ENCODE measurements at places on chromosomes 4 and X.

- no peak for DNase-seq
Measured at GRCh38 chr4:37431417-37431743, 186.8 kb downstream of the NWD2 start.

DNA sequence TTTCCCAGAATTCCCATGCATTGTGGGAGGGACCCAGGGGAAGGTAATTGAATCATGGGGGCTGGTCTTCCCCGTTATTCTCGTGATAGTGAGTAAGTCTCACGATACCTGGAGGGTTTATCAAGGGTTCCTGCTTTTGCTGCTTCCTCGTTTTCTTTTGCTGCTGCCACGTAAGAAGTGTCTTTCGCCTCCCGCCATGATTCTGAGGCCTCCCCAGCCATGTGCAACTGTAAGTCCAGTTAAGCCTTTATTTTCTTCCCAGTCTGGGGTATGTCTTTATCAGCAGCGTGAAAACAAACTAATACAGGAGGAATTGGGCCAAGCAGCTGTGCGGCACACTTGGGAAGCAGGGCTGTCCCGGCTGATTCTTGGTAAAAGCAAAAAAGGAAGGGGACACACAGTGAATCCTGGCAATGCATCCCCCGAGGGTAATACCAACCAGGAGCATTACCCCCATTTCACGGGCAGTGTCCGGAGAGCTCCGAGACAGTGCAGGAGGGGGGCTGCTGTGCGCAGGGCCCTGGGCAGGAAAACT, 185.7 kb downstream of the AFAP1 start:
- no peak for DNase-seq

DNA sequence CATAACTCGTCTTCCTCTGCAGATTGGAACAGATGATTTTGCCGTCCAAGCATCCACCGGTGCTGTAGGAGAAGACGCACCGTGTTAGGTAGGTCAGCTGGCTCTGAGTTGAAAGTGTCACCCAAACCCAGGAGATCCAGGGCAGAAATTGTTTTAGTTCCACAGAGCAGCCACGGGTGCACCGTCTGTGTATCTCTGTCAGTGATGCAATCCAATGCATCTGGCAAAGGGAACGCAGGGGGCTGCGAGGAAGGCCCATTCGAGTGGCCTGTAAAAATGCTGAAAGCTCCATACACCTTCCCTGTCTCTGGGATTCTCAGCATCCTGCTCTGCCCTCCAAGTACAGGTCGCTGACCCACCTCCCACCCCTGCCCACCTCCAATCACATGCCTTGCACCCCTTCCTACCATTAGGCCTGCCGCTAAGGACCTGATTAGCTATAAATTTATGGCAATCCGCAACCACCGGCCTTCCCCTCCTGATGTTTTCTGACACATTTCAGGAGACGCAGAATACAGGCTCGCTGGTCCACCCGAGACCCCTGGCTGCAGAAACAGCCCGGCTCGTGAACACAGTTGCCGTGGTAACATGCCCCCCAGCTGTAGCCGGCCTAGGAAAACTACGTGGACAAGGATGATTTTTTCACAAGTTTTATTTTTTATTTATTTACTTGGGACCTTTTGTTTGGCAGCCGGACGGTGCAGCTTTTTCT, 39.7 kb upstream of the SHOX start:
- no peak for DNase-seq

- DNase-seq, result no peak
Measured at GRCh38 chr4:78417603-78418002, 134.0 kb upstream of the ANXA3 start.

DNA sequence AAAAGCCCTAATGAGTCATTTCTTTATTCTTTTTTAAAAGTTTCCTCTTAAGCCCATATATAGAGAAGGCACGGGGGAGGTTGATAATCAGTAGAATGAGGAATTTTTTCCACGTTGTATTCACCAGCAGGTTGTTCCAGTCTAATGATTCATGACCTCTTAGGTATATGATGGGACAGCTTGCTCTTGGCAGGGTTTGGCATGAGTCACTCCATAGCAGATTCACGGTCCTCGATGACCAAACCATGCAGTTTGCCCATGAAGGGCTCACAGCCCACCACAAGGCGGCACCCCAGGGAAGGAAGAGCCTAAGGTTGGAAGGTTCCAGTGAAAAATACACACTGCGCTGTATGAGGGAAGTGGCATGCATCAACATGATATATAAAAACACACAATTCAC, 623.8 kb upstream of the DIPK2B start:
- DNase-seq, result peak; percentile 53

DNA sequence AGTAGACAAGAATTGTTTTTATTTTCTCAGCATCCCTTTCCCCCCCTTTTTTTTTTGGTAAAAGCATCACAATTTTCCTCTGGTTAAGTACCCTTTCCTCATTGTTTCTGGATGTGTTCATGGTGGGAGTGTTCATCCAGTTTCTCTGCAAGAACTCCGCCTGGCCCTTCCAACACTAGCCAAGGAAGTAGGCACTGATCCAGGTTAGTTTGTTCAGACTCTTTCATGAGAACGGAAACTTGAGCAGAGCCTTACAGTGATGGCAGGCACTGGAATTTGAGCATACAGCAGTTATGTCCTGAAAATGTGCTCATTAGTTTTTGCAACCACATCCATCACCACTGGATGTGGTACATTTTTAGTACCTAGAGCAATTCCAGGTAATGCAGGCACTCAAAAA, 336.1 kb upstream of the BOD1L1 start:
- no peak for DNase-seq

GRCh38 chr4:101290654-101291053, 56.7 kb downstream of the PPP3CA start:
- no peak for DNase-seq

GRCh38 chrX:69226459-69227158, 61.4 kb upstream of the PJA1 start:
- no peak for DNase-seq

- peak; percentile 24 for DNase-seq
Measured at GRCh38 chr4:117700111-117700892, 334.0 kb upstream of the NDST3 start.

DNA sequence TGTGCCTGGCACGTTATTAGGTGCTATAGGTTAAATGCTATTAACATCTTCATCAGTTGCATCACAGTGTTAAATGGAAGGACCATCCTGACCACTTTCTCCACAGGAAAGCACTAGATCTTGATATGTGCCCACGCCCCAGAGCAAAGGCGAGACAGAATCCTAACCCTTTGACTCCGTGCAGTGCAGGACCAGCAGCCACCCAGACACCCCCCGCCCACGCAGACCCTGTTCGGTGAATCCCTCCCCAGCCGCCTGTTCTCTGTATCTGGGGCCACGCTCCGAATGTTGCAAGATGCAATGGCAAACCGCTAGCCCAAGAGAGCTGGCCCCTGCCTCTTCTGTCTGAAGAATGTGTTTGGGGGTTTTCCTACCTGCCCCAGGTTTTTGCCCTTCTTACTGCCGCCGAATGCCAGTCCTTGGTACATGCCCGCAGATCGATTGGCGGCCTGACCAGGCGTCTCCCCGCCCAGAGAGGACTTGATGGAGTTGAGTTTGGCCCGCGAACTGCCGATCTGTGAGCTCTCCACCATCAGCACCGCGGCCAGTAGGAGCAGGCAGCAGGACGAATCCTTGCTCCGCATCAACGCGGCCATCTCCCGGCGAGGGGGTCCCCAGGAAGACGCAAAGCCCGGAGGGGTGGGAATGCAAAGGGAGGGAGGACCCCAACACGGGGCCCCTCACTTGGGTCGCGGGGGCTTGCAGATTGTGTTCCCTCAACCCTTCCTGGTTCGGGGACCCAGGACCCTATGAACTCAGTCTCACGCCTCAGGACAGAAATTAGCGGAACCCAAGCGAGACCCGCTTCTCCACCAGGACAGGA, 906 bp downstream of the DKK2 start:
- peak; percentile 26 for DNase-seq

GRCh38 chr4:65665771-65666523, 4.3 kb downstream of the EPHA5 start:
- DNase-seq, result no peak

GRCh38 chrX:16517039-16517605, 132.8 kb upstream of the S100G start:
- DNase-seq, result no peak

- DNase-seq, result no peak
Measured at GRCh38 chr4:84852081-84852480, 114.4 kb downstream of the WDFY3 start.

DNA sequence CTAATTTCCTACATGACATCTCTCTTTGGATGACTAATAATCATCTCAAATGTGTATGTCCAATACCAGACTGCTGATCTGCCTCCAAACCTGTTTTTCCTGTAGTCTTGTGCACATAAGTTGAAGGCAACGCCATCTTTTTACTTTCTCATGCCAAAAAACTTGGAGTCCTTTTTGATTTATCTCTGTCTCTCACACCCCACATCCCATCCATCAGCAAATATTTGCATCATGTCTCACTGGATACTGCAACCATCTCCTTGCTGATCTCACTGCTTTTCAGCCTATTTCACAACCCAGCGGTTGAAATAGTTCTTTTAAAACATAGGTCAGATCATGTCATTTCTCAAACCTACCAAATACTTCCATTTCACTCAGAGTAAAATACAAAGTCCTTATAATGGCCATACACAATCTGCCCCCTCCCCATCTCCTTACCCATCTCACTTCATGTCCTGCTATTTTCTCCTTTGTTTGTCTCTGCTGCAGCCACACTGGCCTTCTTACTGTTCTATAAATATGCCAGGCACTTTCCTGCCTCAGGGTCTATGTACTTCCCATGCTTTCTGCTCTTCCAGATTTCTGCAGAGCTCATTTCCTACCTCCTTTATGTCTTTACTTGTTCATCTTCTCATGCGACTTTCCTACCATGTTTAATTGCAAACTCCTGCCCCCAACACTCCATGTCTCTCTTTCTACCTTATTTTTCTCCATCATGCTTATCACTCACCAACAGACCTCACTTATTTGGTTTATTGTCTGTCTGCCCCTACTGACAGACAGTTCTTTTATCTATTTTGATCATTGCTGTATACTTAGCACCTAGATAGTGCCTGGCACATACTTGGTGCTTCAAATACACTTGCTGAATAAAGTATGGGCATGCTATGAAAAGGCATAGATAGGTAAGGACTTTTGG, 98.8 kb downstream of the ANXA3 start:
- no peak for DNase-seq

DNA sequence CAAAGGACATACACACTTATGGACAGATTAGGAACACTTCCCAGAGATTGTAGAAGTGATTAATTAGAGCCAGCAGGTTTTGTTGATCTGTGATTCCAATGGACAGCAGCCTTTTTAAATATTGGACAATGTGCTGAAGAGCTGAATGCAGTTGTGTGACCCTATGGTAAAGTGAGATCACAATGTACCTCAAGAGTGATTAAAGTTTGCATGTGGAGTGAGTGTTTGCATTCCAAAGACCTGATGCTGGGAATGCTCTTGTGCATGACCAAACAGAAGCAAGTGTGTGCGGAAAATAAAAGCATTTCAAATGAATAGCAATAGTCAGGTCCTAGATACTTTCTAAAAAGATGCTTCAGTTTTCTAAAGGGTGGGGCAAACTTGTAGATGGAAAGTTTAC, 154.1 kb downstream of the BANK1 start:
- DNase-seq, result no peak

GRCh38 chrX:150872773-150873336, 25.6 kb downstream of the CD99L2 start:
- no peak for DNase-seq

- no peak for DNase-seq
Measured at GRCh38 chr4:1968686-1969295, 40.0 kb downstream of the NELFA start.

DNA sequence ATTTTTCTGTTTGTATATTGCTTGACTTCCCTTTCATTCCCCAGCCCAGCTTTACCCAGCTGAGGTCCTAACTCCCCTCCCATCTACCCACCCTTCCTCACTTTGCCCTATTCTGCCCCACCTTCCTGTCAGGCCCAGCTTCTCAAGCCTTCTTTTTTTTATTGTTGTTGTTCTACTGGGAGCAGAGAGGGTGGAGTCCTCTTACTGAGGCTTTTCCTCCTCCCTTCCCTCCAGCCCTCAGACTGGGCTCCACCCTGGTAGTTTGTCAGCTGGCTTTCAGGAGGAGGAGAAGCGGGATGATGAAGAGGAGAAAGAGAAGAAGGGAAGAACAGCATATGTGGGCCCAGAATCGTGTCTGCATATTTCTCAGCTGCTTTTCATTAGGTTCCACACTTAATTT, 3.2 kb upstream of the KLF8 start:
- DNase-seq, result no peak

DNA sequence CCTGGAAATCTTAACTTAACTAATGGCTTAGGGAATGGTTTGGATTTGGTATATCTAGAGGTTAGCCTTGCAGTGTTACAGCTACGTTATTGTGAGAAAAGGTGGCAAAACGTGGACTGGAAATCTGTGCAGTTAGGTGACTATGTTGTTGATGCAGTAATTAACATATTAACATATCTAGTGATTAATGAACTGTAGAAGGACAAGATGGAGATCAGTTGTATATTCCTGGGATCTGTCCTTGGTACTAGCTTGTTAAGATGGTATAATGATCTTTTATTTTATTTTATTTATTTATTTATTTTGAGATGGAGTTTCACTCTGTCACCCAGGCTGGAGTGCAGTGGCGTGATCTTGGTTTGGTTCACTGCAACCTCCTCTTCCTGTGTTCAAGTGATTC, 36.9 kb downstream of the GPAT3 start:
- DNase-seq, result no peak

GRCh38 chr4:83356899-83357661, 22.4 kb upstream of the HPSE start:
- no peak for DNase-seq

DNA sequence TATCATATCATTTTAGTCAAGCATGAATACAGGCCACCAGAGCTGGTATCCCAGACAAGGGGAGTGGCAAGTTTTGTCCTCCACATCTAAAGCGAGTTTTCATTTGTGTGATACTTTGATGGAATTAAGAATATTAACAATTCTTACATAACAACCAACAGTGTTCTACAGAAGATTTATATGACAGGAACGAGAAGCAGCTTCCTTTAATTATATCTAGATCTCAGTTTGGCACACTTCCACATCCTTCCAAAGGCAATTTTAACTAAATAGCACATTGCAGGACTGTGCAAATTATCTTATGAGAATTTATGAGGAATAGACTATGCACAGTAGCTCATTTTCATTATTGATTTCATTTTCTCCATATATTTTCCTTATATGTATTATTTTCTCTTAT, 121.2 kb upstream of the GUCY1A1 start:
- DNase-seq, result no peak

- DNase-seq, result no peak
Measured at GRCh38 chr4:56477192-56477702, 9.8 kb downstream of the SRP72 start.

- no peak for DNase-seq
Measured at GRCh38 chr4:82069883-82070638, 303.7 kb downstream of the HNRNPD start.

DNA sequence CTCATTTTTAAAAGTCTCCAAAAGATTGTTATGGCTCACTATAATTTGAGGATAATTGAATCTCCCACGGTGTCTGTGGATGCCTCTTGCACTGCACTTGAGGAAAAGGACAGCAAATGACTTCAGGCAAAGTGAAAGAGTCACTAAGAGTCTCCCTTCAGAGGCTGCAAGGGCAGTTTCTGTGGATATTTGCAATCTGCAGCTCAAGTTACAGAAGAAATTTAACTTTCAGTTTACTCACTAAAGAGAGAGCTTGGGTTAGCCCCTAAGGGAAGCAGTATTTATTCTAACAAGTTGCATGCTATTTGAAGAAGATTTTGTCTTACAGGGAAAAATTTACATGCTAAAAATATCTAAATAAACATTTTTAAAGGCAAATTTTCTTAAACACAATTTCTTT, 912.0 kb upstream of the TENM3 start:
- no peak for DNase-seq

GRCh38 chr4:27759611-27760575, 899.3 kb downstream of the STIM2 start:
- no peak for DNase-seq

Data from KBM-7 (cell line).